Mammary epithelial cell (primary cell): ENCODE measurements at places on chromosomes 1 and 21. TPM values are rescaled to one million over a fixed set of nuclear protein-coding genes. Genes with fewer than 3 reads are reported as not detected.

SPATA45 gene
- total RNA-seq, result not detected in 2 replicates

HPDL gene
- total RNA-seq, result 0.19 and 0.66 TPM in 2 replicates

ARHGAP29 gene
- total RNA-seq, result 54.7 TPM

ANKRD34A gene
- 1.3 TPM for total RNA-seq

HSF2BP gene
- 4.0 TPM for total RNA-seq

RIIAD1 gene
- total RNA-seq, result not detected

FHAD1 gene
- 0.12 TPM in 1 of 2 replicates, not detected in the other for total RNA-seq

LAD1 gene
- total RNA-seq, result 101 TPM

WNT2B gene
- 1.2 and 1.4 TPM in 2 replicates for total RNA-seq

FCRLA gene
- total RNA-seq, result 0.67 TPM

LCE2D gene
- not detected for total RNA-seq

CLSTN1 gene
- total RNA-seq, result 229 TPM

AMIGO1 gene
- total RNA-seq, result 1.2 and 1.8 TPM in 2 replicates

FAM110D gene
- not detected in 2 replicates for total RNA-seq

DNASE2B gene
- not detected for total RNA-seq

HCRTR1 gene
- not detected for total RNA-seq

COL18A1 gene
- total RNA-seq, result 45.6 and 57.4 TPM in 2 replicates

LUZP1 gene
- total RNA-seq, result 70.5 and 83.2 TPM in 2 replicates

DCST1 gene
- total RNA-seq, result not detected

RAD54L gene
- 5.7 and 14.3 TPM in 2 replicates for total RNA-seq

ECM1 gene
- total RNA-seq, result 12.5 TPM

DYRK1A gene
- 73.2 TPM for total RNA-seq

CSTB gene
- 10.7 TPM for total RNA-seq

BNIPL gene
- total RNA-seq, result 0.17 TPM

LDLRAD1 gene
- total RNA-seq, result not detected

CD34 gene
- not detected for total RNA-seq

TCHHL1 gene
- not detected in 2 replicates for total RNA-seq

VTCN1 gene
- total RNA-seq, result not detected in 2 replicates

SH2D2A gene
- total RNA-seq, result not detected

TTLL7 gene
- total RNA-seq, result 15.5 TPM

PCBP3 gene
- 1.0 and 2.3 TPM in 2 replicates for total RNA-seq

FMO4 gene
- 0.99 and 1.8 TPM in 2 replicates for total RNA-seq

NTMT2 gene
- total RNA-seq, result not detected in 2 replicates

S100A2 gene
- total RNA-seq, result 2,255 TPM

ERVH48-1 gene
- not detected for total RNA-seq

C1orf87 gene
- total RNA-seq, result not detected in 2 replicates

TMEM269 gene
- total RNA-seq, result 0.16 and 0.48 TPM in 2 replicates

TMED5 gene
- total RNA-seq, result 61.5 TPM

ASH1L gene
- total RNA-seq, result 32.1 and 33.4 TPM in 2 replicates

FMOD gene
- 0.32 TPM in 1 of 2 replicates, not detected in the other for total RNA-seq

NHLH1 gene
- total RNA-seq, result 0.13 TPM in 1 of 2 replicates, not detected in the other

GPR25 gene
- total RNA-seq, result not detected

KDM5B gene
- total RNA-seq, result 104 TPM

ESPN gene
- 2.5 TPM for total RNA-seq

GPR37L1 gene
- total RNA-seq, result not detected
